ENCODE measurements at places on chromosomes 7 and 10.

GRCh38 chr7:68692511-68692910 lies 905.8 kb upstream of the AUTS2 start:
- no peak for DNase-seq

- DNase-seq: peak; percentile 70
Observed at GRCh38 chr7:97145068-97145467, 27.6 kb downstream of the SDHAF3 start.

DNA sequence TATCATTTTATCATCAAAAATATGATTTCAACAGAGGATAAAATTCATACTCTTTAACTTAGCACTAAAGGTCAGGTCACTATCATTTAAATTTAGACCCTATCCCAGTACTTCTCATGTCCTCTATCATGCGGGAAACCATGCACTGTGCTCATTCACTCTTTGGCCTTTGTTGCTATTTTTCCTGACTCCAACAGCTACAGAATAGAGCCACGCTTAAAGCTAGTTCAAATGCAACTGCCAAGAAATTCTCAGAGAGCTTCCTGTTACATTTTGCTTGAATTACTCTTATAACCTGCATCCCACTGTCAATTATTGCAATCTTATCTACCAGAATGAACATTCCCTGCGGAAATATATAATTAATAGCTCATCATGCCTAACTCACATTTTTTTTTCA lies 58.3 kb downstream of the SEMA3A start:
- DNase-seq: no peak

- DNase-seq: peak; percentile 80
Observed at GRCh38 chr7:111486472-111487142, 75.7 kb downstream of the IMMP2L start.

- DNase-seq: no peak
Observed at GRCh38 chr10:974038-974784, 14.0 kb upstream of the GTPBP4 start.

- no peak for DNase-seq
Observed at GRCh38 chr10:123250640-123251039, 96.4 kb downstream of the BUB3 start.

DNA sequence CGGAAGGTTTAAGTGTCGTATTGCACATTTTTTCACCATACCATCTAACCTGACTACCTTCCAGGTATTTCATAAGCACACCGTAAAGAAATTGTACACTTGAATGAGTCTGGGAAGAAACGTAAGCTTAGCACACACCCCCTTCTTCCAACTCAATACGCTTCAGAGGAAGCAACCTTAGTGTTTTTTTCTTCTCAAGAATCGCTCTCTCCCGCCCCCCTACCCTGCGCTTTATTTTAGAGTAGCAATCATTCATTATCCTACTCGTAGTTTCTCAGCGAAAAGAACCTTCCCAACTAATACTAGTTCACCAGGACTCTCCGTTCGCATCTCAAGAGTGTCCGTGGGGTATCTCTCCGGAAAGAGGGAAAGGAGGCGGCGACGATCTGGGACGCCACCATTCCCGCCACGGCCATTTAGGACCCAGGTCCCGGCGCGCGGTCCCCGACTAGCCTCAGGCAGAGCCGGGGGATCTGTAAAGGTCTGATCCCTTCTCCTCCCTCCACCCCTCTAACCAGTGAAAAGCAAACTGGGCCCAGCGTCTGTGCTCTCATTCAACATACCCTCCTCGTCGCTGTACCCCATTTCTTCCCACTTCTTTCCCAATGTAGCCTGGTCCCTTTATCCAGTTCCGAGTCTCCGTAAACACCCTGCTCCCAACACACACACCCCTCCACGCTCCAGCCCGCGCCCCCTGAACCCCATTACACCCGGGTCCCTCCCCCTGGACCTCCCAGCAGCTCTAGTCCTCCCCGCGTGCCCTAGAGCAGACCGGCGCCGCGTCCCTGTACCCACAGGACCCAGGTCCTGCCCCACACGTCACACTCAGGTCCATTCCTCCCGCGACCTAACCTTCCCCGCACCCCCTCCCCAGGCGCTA lies 16.0 kb downstream of the MYOZ1 start:
- peak; percentile 67 for DNase-seq

DNA sequence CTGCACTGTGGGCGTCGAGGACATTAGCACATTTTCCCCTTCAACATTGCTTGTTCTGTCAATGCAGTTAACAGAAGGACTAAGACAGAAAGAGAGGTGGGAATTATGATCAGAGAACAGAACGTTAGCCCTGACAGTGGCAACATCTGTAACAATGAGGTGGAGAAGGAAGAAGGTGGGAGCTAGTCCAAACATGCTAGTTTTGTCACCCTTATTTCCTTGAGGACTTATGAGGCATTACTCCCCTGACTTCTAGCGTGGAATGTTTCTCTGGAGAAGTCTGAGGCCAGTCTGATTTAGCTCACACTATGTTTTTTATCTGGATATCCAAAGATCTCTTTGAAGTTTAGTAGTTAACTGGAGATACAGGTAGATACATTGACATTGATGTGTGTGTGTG lies 73.4 kb downstream of the ZMYND11 start:
- DNase-seq: no peak

- peak; percentile 74 for DNase-seq
Observed at GRCh38 chr10:24383681-24384106, 174.8 kb downstream of the KIAA1217 start.

- no peak for DNase-seq
Observed at GRCh38 chr10:92644921-92645320, 44.8 kb upstream of the HHEX start.

DNA sequence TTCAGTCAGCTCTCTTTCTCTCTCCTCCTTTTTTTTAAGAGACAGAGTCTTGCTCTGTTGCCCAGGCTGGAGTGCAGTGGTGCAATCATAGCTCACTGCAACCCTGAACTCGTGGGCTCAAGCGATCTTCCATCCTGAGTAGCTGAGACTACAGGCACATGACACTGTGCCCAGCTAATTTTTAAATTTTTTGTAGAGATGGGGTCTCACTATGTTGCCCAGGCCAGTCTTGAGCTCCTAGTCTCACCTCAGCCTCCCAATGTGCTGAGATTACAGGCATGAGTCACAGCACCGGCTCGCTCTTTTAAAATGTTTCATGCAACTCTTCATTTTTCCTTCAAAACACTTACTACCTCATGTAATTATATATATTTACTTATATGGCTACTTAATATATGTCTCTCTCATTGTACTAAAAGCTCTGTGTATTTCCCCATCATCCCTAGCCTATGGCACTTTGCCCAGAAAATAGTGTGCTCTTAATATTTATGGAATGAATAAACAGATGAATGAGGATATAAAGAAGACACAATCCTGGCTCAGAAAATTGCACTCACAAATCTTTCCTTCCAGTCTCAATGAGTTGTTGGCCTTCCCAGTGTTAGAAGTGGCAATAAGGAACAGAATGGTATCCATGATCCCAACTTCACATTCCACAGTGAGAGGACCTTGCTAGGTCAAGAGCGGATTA lies 33.9 kb downstream of the EBLN1 start:
- no peak for DNase-seq

DNA sequence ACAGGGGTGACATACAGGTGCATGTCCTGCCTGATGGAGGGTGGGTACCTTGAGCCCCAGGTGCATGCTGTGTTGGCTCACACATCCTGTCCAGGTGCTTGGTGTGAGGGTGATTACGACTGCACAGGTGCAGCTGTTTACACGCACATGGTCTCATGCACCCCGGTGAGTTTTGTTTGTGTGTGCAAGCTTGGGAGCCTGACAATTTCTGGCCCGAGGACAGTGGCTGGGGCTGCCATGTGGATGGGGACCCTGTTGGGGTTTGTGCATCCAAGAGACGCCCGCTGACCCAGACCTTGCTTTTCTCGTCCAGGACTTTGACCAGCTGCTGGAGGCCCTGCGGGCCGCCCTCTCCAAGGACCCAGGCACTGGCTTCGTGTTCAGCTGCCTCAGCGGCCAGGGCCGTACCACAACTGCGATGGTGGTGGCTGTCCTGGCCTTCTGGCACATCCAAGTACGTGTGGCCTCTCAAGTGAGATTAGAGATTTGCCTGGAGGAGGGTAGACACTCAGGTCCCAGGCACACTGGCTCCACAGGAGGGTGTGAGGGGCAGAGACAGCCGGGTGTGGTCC lies 61.7 kb downstream of the PRF1 start:
- DNase-seq: no peak

DNA sequence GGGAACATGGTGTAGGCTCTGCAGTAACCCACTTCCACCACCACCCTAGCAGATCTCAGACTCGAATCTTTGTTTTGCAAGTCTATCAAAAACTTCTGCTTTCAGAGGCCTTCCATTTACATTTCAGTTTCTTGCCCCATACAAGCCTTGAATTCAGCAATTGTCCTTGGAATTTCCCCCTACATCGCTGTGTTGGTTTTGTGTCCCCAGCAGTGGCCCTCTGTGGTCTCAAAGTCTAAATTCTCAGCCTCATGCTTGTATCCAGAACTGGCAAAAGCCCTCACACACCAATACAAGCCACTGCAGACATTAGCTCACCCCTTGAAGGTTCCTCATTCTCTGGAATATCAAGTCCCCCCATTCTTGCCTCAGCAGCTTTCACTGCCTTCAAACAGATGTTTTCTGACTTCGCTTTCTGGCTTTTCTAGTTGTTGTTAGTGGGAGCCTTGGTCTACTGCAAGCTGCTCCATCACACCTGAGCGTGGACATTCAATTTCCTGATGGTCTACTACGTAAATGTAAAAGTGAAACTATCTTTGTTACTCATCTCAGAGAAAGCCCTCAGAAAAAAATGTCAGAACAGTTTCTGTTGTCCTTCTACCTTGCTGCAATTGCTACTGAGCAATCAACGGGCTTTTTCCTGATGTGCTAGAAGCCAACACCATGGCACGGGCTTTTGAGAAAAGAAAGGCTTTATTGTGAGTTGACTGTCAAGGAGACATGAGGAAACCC lies 1.8 kb upstream of the NUB1 start:
- DNase-seq: peak; percentile 45

- DNase-seq: peak; percentile 26
Observed at GRCh38 chr7:69892790-69893189, 294.5 kb downstream of the AUTS2 start.

GRCh38 chr7:16028636-16029035 lies 342.2 kb upstream of the MEOX2 start:
- no peak for DNase-seq

DNA sequence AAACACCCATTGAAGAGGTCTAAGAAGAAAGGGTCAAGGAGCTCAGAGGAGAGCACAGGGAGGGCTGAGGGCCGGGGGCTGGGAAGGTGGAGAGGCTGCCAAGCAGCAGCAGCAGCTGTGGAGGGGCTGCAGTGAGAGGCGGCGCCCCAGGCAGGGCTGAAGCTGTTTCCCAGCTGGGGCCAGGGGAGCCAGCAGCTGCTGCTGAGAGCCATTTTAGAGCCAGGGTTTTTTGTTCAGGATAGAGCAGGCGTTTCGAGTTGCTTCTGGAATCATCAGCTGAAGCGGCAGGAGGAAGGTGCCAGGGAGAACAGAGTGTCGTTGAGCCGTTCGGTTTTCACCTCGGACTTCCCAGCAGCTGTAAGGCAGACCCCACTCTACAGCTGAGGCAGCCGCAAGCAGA lies 62.7 kb downstream of the LANCL2 start:
- no peak for DNase-seq

DNA sequence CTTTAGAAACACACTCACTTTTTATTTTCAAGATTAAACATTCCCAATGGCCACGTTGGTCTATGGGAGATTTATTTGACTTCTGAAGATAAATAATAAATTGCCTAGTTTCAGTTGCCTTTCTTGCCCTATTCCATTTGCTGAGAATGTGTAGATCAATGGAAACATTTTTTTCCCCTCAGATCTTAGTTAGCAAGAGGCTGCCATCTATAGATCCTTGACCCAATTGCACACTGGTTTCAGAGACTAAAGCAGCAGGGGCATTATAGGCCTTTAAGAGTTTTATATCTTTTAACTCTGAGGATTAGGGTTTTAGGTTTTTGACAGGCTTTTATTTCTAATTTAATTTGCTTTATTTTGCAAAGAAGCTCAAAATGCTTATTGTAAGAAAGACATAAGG lies 163.2 kb upstream of the GPR26 start:
- DNase-seq: no peak

- no peak for DNase-seq
Observed at GRCh38 chr7:84104826-84105225, 89.8 kb downstream of the SEMA3A start.

GRCh38 chr7:29332875-29333855 lies 138.6 kb downstream of the CHN2 start:
- no peak for DNase-seq

- no peak for DNase-seq
Observed at GRCh38 chr7:157580324-157580723, 243.5 kb downstream of the DNAJB6 start.

GRCh38 chr7:50552921-50553320 lies 12.3 kb downstream of the DDC start:
- DNase-seq: peak; percentile 71

GRCh38 chr7:134907000-134907399 lies 79.3 kb upstream of the AGBL3 start:
- DNase-seq: no peak

DNA sequence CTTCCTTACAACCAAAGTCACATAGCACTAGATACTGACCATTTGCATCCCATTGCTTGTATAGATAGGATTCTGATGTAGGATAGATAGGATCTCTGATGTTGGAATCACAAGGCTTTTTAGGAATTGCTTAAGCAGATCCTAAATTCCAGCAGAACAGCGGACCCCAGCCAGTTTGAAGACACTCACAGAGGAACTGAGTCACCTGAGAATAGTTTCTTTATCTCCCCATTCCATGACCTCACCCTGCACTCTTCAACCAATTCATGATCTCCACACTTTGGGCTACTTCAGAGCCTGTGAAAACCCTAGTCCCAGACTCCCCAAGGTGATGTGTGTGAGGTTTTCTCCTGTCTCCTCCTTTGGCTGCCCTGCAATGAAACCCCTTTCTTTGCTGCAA lies 179.4 kb downstream of the CNTNAP2 start:
- DNase-seq: no peak

DNA sequence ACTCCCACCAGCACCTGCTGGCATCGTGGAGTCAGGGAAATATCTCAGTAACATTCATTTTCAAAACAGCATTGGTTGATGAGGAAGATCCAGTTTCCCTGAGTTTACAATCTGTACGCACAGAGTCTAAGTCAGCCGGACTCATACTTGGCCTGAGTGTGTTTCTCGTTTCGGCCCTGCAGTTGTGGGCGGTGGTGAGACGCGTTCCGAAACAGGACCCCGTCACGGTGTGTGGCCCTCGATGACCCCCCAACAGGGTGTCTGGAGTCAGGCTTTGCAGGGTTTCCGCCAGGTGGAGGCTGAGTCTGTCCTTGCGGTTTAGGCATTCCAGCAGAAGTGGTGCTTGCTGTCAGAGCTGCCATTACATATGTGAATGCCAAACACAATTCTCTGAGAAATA lies 317.5 kb downstream of the DNAJB6 start:
- DNase-seq: no peak

DNA sequence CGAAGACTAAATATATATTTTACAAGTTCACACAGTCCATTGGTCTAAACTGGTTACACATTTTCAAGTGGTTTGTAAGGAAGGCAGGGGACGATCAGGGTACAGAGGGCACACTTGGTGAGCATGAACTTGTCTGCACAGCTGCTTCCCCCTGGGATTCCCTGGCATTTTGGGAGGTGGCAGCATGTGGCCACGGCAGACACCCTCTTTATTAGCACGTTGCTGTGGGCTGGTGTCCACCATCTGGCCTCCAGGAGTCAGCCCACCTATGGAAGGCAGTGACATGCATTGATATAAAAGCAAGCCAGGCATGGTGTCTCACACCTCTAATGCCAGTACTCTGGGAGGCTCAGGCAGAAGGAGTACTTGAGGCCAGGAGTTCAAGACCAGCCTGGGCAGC lies 350.2 kb downstream of the TYW1 start:
- no peak for DNase-seq

GRCh38 chr10:110003524-110003885 lies 4.3 kb upstream of the ADD3 start:
- no peak for DNase-seq
